ENCODE measurements at places on chromosomes 3 and 15. TPM values are rescaled to one million over a fixed set of nuclear protein-coding genes. Genes with fewer than 3 reads are reported as not detected.

The GRAMD2A gene
- total RNA-seq: 0.77 TPM

The ERICH6 gene
- 0.09 TPM for total RNA-seq

GRCh38 chr15:97501291-97501690 is 459.2 kb upstream of the ARRDC4 start:
- DNase-seq: no peak
- H3K4me3 ChIP-seq: no peak overlapping the region
- H3K27me3 ChIP-seq: no peaks in the 10 kb centered on the region
- no peak overlapping the region for H3K27ac ChIP-seq

DNA sequence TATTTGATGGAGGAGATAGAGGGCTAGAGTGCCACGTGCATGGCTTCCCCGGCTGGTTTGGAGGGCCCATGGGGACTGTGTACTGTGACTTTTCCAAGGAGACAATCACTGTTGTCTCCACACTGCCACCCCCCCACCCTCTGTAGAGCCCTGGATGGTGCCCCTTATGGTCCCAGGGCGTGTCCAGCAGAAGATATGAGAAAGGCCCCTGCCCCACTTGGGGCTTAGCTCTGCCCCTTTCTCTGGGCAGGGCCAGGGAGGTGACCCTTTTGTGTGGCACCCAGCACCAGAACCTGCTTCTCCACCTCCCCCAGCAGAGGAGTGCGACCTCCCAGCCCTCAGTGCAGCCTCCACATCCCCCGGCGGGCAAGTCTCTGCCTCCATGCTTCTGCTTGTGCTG is 32.1 kb downstream of the SPSB4 start:
- no peak for DNase-seq
- no peaks in the 10 kb centered on the region for H3K36me3 ChIP-seq
- no peak overlapping the region for H3K4me3 ChIP-seq
- H3K4me1 ChIP-seq: no peaks in the 10 kb centered on the region
- H3K27ac ChIP-seq: no peak overlapping the region
- no peaks in the 10 kb centered on the region for H3K27me3 ChIP-seq

GRCh38 chr3:187782006-187782405 is 36.7 kb upstream of the BCL6 start:
- H3K27ac ChIP-seq: no peak overlapping the region
- no peak overlapping the region for H3K4me3 ChIP-seq
- no peaks in the 10 kb centered on the region for H3K27me3 ChIP-seq
- DNase-seq: no peak
- peaks cover 5% of the 10 kb centered on the region for H3K4me1 ChIP-seq

GRCh38 chr15:29066310-29066709 is 180.5 kb downstream of the APBA2 start:
- no peaks in the 10 kb centered on the region for H3K4me1 ChIP-seq
- no peaks in the 10 kb centered on the region for H3K36me3 ChIP-seq
- H3K27me3 ChIP-seq: no peaks in the 10 kb centered on the region
- no peak overlapping the region for H3K4me3 ChIP-seq
- no peak overlapping the region for H3K27ac ChIP-seq
